ENCODE measurements at places on chromosomes 6 and 20. TPM values are rescaled to one million over a fixed set of nuclear protein-coding genes. Genes with fewer than 3 reads are reported as not detected.

The AKAP12 gene
- 0.18 TPM for polyA plus RNA-seq

- no peaks in the 10 kb centered on the region for H3K36me3 ChIP-seq
- no peak overlapping the region for H3K4me3 ChIP-seq
- no peaks in the 10 kb centered on the region for H3K27me3 ChIP-seq
- DNase-seq, result no peak
Observed at GRCh38 chr20:40477805-40478204, 211.2 kb downstream of the MAFB start.

- no peaks in the 10 kb centered on the region for H3K36me3 ChIP-seq
- DNase-seq, result no peak
- H3K4me1 ChIP-seq, result peaks cover 22% of the 10 kb centered on the region
- no peak overlapping the region for H3K4me3 ChIP-seq
- no peak overlapping the region for H3K27ac ChIP-seq
Observed at GRCh38 chr20:38354227-38354626, 7.9 kb downstream of the LBP start.

GRCh38 chr6:112342511-112342910 is 4.6 kb upstream of the RFPL4B start:
- no peak overlapping the region for H3K4me3 ChIP-seq
- H3K27ac ChIP-seq, result no peak overlapping the region
- H3K27me3 ChIP-seq, result no peaks in the 10 kb centered on the region
- no peak for DNase-seq
- no peaks in the 10 kb centered on the region for H3K36me3 ChIP-seq

DNA sequence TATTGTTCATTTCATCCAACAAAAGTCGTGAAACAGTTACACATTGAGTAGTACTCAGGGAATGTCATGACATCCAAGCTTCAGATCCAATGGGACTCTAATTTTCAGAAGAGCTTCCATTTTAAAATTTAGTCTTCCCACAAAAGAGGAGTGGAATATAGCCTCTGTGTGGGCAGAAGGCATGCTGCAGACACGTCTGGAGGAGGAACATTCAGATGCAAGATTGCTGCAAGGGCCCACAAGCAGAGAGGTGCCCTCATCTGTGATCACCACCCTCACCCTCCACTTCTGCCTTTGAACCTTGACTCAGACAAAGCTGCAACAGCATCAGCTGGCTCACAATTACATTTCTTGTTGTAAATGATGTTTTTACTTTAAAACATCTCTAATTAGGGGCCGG is 29.9 kb downstream of the NRN1 start:
- peaks cover 6% of the 10 kb centered on the region for H3K27me3 ChIP-seq
- no peaks in the 10 kb centered on the region for H3K4me1 ChIP-seq
- H3K36me3 ChIP-seq, result no peaks in the 10 kb centered on the region
- no peak overlapping the region for H3K27ac ChIP-seq

Data from K562 (cell line).